Femur (tissue), 1 donor: ENCODE measurements at places on chromosomes 7 and 10.

GRCh38 chr7:13017333-13017857, 330.0 kb downstream of the ARL4A start:
- DNase-seq = no peak

- DNase-seq = no peak
Observed at GRCh38 chr10:111705021-111705420, 478.5 kb downstream of the GPAM start.

- DNase-seq = peak; percentile 58
Observed at GRCh38 chr10:99975942-99976809, 33.6 kb downstream of the DNMBP start.

DNA sequence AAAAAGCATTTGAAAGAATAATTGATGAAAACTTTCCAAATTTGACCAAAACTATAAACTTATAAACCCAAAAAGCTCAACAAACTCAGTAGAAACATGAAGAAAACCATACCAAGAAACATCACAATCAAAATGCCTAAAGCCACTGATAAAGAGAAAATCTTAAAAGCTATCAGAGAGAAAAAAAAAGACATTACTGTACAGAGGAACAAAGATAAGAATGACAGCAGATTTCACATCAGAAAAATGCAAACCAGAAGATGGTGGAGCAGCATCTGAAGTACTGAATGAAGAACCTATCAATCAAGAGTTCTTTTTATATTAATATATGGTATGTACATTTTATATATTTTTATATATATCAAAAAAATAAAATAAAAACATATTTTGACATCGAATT, 2.4 kb upstream of the GPAM start:
- DNase-seq = no peak

DNA sequence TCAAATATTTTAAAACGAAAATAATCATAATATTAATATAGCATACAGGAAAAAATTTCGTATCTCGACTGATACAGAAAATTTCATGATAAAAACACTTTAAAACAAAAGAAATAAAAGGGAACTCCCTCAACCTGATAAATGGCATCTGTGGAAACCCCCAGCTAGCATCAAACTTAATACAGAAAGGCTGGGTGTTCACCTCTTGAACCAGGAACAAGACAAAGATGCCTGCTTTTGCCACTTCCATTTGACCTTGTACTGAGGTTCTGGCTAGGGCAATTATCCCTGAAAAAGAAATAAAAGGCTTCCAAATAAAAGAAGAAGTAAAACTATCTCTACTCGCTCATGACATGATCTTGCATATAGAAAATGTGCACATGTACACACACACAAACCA, 2.5 kb upstream of the ALOX5 start:
- no peak for DNase-seq

DNA sequence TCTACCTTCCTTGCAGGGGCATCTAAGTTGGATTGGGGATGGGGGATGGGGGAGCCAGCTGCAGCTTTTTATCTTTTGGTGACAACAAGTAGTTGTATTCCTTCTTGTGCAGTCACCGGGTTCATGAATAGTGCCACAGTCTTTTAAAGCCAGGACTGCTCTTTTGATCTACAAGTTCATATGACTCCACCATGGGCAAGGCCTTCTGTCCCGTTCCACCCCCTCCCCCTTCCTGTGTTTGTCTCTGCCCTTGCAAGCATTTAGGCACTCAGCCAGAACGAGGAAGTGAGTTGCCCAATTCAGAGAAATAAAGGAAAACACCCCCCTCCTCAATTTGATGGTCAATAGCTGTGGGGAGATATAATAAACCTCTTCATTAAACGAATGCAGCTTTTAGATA, 44.8 kb upstream of the EGR2 start:
- DNase-seq = no peak

- DNase-seq = no peak
Observed at GRCh38 chr7:146961617-146962016, 845.0 kb downstream of the CNTNAP2 start.

- no peak for DNase-seq
Observed at GRCh38 chr10:124546055-124546369, 84.4 kb downstream of the LHPP start.
